Osteocyte (in vitro differentiated cells): ENCODE measurements at places on chromosomes 7 and 10.

DNA sequence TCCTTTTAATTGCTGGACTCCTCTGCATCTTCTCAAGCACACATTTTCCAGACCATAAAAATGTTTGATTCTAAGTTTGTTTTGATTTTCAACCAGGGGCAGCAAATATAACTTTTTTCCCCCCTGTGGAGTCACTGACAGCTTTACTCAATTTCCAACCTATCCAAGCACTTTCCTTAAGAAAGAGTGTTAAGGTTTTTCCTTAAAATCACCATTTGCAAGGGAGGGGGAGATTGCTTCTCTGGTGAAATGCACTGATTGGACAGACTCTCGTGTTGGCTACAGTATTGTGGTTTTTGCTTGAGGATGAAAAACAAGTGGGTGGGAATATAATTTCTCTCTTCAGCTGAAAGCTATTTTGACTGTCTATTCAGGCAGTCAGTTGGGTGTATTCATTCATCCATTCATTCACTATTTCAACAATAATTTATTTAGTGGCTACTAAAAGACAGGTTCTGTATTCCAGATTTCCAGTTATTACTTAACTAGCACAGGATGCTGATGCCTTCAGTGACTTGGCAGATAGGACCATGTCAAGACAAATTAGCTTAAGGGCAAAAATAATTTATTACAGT is 146.3 kb downstream of the BAMBI start:
- H3K4me3 ChIP-seq = no peak overlapping the region
- no peaks in the 10 kb centered on the region for H3K4me1 ChIP-seq
- H3K27ac ChIP-seq = no peak overlapping the region
- no peak for DNase-seq
- H3K27me3 ChIP-seq = no peaks in the 10 kb centered on the region

- H3K27me3 ChIP-seq = no peaks in the 10 kb centered on the region
- peaks cover 21% of the 10 kb centered on the region for H3K4me1 ChIP-seq
- H3K36me3 ChIP-seq = peaks cover 13% of the 10 kb centered on the region
- peak overlapping the region; percentile 78 for H3K4me3 ChIP-seq
- peak overlapping the region; percentile 50 for H3K27ac ChIP-seq
- DNase-seq = peak; percentile 85
Measured at GRCh38 chr10:100518761-100519241, 860 bp downstream of the SEC31B start.

GRCh38 chr7:46839651-46840050 is 742.3 kb downstream of the TNS3 start:
- DNase-seq = no peak
- H3K4me3 ChIP-seq = no peak overlapping the region
- H3K27me3 ChIP-seq = no peaks in the 10 kb centered on the region
- H3K4me1 ChIP-seq = peaks cover 2% of the 10 kb centered on the region
- no peaks in the 10 kb centered on the region for H3K36me3 ChIP-seq

DNA sequence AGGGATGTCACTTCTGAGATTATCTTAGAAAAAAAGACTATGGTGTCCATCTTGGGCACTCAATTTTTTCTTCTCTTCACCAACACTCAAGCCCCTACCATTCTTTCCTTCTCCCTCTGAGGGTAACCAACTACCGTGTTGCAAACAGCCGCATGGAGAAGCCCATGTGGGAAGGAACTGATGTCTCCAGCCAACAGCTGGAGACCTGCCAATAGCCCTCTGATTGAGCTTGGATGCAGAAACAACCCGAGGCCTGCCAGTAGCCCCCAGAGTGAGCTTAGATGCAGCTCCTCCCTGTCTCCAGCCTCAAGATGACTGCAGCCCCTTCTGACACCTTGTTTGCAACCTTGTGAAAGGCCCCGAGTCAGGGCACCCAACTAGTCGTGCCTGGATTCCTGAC is 36.4 kb upstream of the CHCHD3 start:
- no peak overlapping the region for H3K4me3 ChIP-seq
- DNase-seq = no peak
- no peaks in the 10 kb centered on the region for H3K4me1 ChIP-seq
- H3K27me3 ChIP-seq = peaks cover 60% of the 10 kb centered on the region
- no peak overlapping the region for H3K27ac ChIP-seq
- no peaks in the 10 kb centered on the region for H3K36me3 ChIP-seq

DNA sequence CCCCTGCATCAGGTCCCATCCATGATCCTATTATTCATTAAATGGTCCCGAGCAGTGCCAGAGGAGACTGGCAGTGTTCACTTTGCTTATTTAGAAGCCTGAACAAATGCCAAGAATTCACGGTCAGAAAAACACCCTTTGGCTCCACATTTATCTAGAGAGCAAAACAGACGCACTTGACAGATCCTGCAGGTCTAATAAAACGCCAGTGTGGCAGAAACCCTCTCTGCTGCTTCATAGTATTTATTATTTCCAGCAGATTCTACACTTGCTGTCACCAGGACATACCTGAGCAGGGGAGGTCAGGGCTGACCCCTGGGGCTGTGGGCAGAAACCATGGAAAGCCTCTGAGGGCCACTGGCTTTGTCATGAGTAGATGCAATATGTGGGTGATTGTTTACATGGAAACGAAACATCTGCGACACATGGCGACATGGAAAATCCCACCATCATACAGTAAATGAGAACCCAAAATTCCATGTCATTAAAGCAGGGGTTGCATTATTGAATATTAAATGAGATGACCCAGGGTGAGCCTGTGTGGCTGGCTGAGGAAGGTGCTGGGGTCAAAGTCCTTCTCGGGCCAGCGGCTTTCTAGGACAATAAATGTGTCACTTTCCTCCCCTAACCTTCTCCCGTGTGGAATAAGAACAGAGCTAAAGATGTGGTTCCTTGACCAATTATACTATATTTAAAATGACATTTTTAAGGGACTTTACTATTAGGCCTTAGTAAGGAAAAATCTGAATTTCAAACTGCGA is 205.9 kb upstream of the SVIL start:
- no peak overlapping the region for H3K4me3 ChIP-seq
- DNase-seq = no peak
- H3K27ac ChIP-seq = peak overlapping the region; percentile 47
- H3K4me1 ChIP-seq = peaks cover 29% of the 10 kb centered on the region
- peaks cover 2% of the 10 kb centered on the region for H3K27me3 ChIP-seq
- H3K36me3 ChIP-seq = no peaks in the 10 kb centered on the region

- DNase-seq = no peak
- peaks cover 24% of the 10 kb centered on the region for H3K36me3 ChIP-seq
- H3K27me3 ChIP-seq = no peaks in the 10 kb centered on the region
- no peak overlapping the region for H3K4me3 ChIP-seq
- peaks cover 93% of the 10 kb centered on the region for H3K4me1 ChIP-seq
Measured at GRCh38 chr7:139767561-139767982, 10.2 kb downstream of the HIPK2 start.

GRCh38 chr7:100120733-100121036 is 1.3 kb downstream of the CNPY4 start:
- H3K27me3 ChIP-seq = no peaks in the 10 kb centered on the region
- peak overlapping the region; percentile 98 for H3K27ac ChIP-seq
- peaks cover 21% of the 10 kb centered on the region for H3K4me1 ChIP-seq
- H3K4me3 ChIP-seq = peak overlapping the region; percentile 96

- no peaks in the 10 kb centered on the region for H3K36me3 ChIP-seq
- H3K27ac ChIP-seq = no peak overlapping the region
- H3K4me3 ChIP-seq = no peak overlapping the region
- no peaks in the 10 kb centered on the region for H3K27me3 ChIP-seq
- no peak for DNase-seq
- H3K4me1 ChIP-seq = peaks cover 1% of the 10 kb centered on the region
Measured at GRCh38 chr7:46942574-46942973, 639.3 kb downstream of the TNS3 start.

GRCh38 chr10:11605807-11606408 is 5.5 kb downstream of the USP6NL start:
- H3K27ac ChIP-seq = no peak overlapping the region
- peaks cover 30% of the 10 kb centered on the region for H3K4me1 ChIP-seq
- no peaks in the 10 kb centered on the region for H3K27me3 ChIP-seq

- DNase-seq = no peak
- no peaks in the 10 kb centered on the region for H3K27me3 ChIP-seq
- no peaks in the 10 kb centered on the region for H3K36me3 ChIP-seq
- peaks cover 2% of the 10 kb centered on the region for H3K4me1 ChIP-seq
Measured at GRCh38 chr7:46948716-46949115, 633.2 kb downstream of the TNS3 start.
